ENCODE measurements at places on chromosomes 3 and 15. TPM values are rescaled to one million over a fixed set of nuclear protein-coding genes. Genes with fewer than 3 reads are reported as not detected.

DNA sequence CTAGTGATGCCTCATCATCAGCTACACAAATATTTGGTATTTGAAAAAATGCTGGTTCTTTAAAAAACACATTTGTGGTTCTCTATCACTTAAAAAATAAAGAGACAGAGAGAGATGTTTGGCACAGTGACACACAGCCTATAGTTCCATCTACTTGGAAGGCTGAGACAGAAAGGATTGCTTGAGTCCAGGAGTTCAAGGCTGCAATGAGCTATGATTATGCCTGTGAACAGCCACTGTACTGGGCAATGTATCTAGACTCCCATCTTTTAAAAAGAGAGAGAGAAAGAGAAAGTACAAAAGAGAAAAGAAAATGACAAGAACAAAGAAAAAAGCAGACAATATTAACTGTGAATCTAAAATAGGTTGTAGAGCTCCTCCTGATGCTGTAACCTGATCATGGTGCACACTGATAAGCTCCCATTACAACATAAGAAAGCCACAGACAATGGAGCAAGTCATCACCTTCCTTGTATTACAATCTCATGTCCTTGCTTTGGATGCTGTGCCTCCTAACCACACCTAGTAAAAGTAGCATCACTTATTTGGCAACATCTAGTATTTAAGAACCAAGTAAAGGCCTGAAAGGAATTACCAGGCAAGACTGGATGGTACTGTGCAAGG is 31.7 kb upstream of the MAP4 start:
- DNase-seq = no peak

Gene OR4F15
- total RNA-seq = not detected

DNA sequence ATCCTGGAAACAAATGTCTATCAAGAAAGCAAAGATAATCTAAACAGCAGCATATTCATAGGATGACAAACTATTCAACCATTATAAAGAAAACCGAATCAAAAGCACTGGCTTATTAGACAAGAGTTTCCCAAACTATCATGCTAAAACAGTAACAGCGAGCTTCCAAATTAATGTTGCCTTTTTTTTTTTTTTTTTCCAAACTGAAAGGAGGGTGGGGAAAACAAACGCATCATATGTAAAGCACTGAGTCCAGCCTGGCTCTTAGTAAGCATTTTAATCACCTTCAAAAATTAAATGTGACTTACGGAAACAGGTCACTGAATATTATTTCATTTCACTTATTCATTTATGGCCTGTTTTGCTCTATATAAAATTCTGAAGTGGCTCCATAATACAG is 2.3 kb downstream of the TJP1 start:
- DNase-seq = no peak

Gene HERC2
- total RNA-seq = 42.7 TPM

GRCh38 chr3:174540116-174540908 is 318.8 kb upstream of the NAALADL2 start:
- DNase-seq = no peak

GRCh38 chr15:78085928-78086327 is 6.4 kb upstream of the SH2D7 start:
- DNase-seq = no peak

Gene TTLL13
- total RNA-seq = not detected

DNA sequence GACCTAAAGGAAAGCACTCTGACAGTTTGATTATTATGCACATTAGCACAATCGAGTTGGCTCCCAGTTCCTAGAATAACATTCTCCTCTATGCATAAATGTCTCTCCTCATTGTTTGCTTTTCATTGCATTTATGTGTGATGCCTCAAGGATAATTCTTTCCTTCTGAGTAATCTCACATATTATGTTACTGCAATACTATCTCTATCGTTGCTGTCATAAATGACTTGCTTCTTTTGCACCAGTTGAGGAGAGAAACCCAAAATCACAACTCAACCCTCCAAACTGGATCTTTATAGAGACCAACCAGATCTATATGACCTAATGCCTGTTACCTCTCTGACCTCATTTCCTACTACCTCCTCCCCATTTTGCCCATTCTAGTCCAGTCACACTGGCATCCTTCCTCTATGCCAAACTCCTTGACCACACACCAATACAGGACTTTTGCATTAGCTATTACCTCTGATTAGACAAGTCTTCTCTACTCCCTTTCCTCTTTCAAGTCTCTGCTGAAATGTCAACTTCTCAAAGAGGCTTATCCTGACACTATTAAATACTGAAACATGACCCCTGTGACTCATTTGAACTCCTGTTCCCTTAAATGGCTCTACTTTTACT is 1026.0 kb downstream of the TUSC7 start:
- no peak for DNase-seq

Measured in ascending aorta (tissue), 2 donors.